OCI-LY7 (cell line): ENCODE measurements at places on chromosomes 1 and 21. TPM values are rescaled to one million over a fixed set of nuclear protein-coding genes. Genes with fewer than 3 reads are reported as not detected.
A peak's percentile ranks its signal among the peaks of the same experiment; 100 is the strongest.

The OPRD1 gene
- not detected in 2 replicates for total RNA-seq

DNA sequence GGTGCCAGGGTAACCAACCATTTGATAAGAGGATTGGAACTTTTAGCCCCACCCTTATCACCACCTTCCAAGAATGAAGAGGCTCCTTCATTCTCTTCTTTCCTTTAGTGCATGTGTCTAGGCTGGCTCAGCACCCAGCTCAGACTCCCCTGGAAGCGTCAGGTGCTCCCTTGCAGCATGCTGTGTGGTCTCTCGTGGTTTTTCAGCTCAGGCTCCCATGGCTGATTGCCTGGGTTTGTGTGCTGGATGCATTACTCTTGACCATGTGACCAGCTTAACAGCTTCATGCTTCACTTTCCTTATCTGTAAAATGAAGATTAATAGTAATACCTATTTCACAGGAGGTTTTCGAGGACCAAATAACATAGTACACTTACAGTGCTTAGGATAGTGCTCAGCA is 198.4 kb downstream of the HHAT start:
- DNase-seq: no peak

The APOBEC4 gene
- total RNA-seq: not detected in 2 replicates

The GPR161 gene
- total RNA-seq: 0.15 TPM in 1 of 2 replicates, not detected in the other

GRCh38 chr1:228347181-228347580 is 59.5 kb downstream of the TRIM11 start:
- no peak for DNase-seq

GRCh38 chr1:41629571-41629970 is 145.1 kb upstream of the EDN2 start:
- no peak for DNase-seq

The SELL gene
- total RNA-seq: 1.5 and 2.2 TPM in 2 replicates

The GSTM3 gene
- total RNA-seq: not detected in 2 replicates

The PROK1 gene
- total RNA-seq: not detected in 2 replicates

DNA sequence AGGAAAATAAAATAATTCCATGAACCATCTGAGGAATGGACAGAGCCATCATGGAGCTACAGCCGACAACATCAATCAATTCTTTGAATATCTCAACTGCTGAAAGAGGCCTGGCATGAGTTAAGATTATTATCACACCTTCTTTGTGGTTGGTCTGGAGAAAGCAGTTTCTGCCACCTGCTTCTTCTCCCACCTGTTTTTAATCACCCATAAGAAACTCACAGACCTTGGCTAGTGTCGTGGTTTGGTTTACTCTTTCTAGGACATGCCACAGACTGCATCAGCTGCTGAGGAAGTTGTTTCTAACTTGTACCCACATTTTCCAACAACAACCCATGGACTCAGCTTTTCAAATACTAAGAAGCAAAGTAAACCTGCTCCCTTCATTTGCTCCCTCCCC is 65.6 kb downstream of the NTPCR start:
- peak; percentile 40 for DNase-seq

- no peak for DNase-seq
Observed at GRCh38 chr1:109356915-109357314, 40.8 kb downstream of the SORT1 start.

The MSH4 gene
- total RNA-seq: 0.65 and 0.80 TPM in 2 replicates

DNA sequence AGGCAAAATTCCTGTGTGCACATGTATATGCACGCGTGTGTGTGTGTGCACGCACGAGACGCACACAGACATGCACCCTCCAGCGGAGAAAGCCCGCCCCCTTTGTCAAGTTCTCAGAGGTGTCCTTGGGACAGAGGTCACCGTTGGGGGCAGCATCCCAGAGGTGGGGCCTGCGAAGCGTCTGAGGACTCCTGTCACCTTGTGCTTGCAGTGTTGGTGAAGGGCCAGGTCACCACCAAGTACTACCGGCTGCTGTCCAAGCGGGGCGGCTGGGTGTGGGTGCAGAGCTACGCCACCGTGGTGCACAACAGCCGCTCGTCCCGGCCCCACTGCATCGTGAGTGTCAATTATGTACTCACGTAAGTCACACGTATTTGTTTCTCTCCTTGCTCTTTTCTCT is 42.6 kb downstream of the SIM2 start:
- no peak for DNase-seq

The MROH9 gene
- total RNA-seq: not detected in 2 replicates

DNA sequence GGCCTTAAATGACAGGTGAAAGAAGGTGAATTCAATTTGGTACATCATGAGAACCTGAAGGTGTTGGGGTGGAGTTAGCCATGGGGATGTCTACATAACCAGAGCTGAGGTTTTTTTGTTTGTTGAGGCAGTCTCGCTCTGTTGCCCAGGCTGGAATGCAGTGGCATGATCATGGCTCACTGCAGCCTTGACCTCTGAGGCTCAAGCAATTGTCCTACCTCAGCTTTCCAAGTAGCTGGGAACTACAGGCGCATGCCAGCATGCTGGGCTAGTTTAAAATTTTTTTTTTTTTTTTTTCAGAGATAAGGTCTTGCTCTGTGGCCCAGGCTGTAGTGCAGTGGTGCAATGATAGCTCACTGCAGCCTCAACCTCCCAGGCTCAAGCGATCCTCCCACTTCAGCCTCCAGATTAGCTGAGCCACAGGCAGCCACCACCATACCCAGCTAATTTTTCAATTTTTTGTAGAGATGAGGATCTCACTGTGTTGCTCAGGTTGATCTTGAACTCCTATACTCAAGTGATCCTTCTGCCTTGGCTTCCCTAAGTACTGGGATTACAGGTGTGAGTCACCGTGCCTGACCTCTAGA is 1.9 kb upstream of the MPZ start:
- no peak for DNase-seq

DNA sequence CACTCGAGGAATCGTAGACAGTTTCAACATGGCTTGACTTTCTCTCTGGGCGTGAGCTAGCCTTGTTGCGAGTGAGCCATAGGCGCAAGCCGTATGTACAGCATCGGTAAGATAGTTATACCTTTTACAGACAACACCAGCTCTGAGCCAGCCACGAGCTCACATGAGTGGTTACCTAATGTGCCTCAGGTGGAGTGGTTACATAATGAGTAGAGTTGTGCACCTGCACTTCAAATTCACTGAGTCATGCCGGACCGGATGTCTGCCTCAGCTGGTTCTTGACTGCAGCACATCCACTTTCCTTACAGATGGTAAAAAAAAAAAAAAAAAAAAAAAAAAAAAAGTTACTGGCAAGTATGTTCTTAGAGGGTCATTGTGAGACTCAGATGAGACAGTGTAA is 360.4 kb upstream of the NR5A2 start:
- no peak for DNase-seq

DNA sequence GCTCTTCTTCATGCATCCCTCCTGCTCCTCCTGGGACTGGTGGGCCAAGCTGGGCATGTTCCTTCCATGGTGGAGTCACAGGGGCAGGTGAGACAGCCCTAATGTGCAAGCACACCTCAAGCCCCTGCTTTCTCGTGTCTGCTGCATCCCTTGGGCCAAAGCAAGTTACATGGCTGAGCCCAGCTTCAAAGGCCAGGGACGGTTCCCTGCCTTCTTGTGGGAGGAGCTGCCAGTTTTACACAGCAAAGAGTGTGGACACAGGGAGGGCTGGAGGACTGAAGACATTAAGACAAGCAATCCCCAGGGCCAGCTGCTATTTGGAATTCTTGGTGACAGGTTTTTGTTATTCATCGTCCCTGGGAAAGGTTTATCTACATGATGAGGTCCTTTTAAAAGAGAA is 175.2 kb upstream of the CACNA1E start:
- DNase-seq: no peak

DNA sequence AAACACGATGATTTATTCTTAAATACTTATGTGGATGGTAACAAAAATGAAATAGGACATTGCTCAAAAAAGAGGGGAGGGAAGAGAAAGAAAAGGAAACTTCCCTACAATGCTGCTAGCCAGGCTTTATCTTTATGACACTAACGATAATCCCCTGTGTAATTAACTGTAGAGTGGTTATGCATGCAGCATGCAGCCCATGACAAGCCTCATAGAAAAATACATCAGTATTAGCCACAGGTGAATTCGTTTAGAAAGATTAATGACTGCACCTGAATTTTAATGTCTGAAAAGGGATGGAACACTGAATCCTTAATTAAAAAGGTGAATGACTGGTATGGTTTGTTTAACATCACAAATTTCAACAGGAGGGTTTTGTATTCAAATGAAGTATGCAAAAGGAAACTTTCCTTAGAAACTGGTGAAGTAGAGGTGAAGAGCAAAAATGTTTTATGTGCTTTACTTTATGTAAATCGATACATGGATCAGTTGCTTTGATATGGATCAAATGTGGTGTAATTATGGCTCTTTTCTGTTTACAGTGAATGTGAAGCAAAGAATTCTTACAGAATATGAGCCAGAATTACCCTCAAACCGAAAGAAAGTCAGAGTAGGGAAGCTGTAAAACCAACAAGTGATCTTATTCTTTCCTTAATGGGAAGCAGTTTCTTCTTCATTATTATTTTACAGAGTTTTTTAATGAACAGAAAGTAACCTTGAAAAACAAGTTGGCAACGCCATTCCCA is 569.6 kb upstream of the ADGRL2 start:
- no peak for DNase-seq

DNA sequence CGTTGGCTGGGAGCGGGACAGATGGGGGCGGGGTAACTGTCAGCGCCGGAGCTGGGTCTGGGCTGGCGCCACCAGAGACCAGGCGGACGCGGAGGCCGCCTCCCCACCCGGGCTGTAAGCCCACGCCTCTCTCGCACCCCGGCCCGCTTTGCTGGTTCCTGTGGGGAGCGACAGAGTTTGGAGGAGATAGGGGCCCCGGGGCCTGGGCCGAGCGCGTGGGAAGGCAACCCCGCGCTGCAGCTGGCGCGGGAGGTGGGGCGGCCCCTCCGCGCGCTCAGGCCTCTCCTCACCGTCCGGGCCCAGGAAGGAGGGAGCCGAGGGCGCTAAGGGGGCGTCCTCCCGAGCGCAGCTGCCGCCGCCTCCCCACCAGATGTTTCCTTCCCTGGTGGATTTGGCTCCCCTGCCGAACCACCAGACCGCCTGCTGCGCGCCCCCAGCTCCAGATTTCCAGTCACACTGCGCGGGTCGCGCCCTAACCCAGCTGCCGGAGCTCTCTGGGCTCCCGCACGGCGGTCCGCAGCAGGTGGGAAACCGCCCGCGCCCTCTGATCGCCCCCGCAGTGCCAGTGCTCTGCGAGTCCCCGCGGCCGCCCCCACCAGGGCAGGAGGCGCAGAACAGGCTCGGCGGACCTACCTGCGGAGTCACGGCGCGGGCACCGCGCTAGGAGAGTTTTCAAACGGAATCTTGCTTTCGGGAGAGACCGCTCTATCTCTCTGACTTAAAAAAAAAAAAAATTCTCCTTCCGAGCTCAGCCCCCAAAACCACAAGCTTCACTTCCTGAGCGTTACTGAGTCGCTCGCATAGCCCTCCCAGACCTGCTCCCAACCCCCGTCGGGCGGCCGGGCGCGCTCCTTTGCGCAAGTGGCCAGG is 1.1 kb downstream of the GFI1 start:
- peak; percentile 51 for DNase-seq

GRCh38 chr1:1006305-1007159 is 6.6 kb upstream of the HES4 start:
- no peak for DNase-seq

GRCh38 chr21:45613396-45613795 is 30.1 kb upstream of the PCBP3 start:
- DNase-seq: no peak

- DNase-seq: peak; percentile 73
Observed at GRCh38 chr1:23931491-23931880, 18.3 kb upstream of the CNR2 start.
